ENCODE measurements at places on chromosomes 13 and 19.

DNA sequence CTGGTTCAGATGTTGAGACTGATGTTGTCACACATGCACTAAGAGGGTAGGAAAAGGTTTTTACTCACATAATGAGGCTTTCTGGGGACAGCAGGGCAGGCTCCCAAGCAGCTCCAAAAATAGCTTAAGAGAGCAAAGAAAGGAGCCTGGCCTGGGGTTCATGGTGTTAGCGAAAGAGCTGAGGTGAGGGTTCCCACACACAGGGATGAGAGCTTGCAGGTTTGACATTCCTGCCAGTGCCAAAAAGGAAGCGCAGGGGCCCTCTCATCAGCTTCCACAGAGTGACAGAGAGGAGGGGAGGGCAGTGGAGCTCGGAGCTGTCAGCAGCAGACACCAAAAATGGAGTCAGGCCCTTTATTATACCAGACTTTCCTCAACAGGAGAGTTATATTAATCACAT is 65.5 kb upstream of the FAM216B start:
- no peak for DNase-seq

- DNase-seq: no peak
Observed at GRCh38 chr19:30283556-30283955, 88.6 kb upstream of the ZNF536 start.

DNA sequence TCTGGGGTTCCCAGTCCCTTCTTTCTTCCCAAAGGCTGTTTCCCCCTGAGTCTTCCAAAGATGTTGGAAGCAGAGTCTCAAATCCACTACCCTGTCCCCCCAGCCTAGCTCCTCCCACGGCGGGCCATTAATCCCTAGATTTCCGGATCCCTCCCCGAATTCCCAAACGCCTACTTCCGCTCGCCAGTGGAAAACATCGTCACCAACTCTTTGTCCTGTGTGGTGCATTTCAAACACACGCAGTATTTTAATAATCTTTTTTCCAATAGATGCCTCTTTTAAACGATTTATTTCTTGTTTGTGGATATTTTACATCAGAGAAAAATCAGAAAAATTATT is 610 bp downstream of the ZNF791 start:
- DNase-seq: no peak

GRCh38 chr13:84237143-84237542 is 354.9 kb upstream of the SLITRK1 start:
- DNase-seq: no peak

GRCh38 chr13:100630555-100630954 is 42.0 kb upstream of the GGACT start:
- no peak for DNase-seq

GRCh38 chr13:110648848-110649421 is 33.6 kb downstream of the NAXD start:
- no peak for DNase-seq

GRCh38 chr13:112978561-112979405 is 9.8 kb downstream of the MCF2L start:
- DNase-seq: no peak

DNA sequence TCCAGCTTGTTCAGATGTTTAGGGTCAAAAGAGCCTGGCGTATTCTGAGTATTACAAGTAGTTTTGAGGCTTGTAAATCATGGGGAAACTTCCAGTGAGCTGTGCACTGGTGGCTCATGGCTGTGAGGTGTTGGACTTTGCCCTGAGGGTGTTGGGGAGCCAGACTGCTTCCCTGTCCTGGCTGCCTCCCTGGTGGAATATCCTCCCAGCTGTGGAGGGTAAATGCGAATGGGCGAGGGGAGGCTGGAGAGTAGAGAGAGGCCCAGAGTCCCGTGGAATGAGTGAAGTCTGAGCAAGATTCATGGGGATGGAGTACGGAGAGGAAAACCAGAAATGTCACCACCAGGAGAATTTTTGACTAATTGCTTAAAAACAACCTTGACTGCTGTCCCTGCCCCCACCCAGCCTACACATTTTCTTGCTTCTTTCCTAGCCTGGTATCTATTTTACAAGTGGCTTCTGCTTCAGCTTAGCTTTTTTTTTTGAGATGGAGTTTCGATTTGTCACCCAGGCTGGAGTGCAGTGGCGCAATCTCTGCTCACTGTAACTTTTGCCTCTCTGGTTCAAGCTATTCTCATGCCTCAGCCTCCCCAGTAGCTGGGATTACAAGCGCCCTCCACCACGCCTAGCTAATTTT is 3.7 kb downstream of the SNRPA start:
- peak; percentile 86 for DNase-seq

GRCh38 chr19:5417495-5418436 is 37.5 kb upstream of the ZNRF4 start:
- DNase-seq: no peak

DNA sequence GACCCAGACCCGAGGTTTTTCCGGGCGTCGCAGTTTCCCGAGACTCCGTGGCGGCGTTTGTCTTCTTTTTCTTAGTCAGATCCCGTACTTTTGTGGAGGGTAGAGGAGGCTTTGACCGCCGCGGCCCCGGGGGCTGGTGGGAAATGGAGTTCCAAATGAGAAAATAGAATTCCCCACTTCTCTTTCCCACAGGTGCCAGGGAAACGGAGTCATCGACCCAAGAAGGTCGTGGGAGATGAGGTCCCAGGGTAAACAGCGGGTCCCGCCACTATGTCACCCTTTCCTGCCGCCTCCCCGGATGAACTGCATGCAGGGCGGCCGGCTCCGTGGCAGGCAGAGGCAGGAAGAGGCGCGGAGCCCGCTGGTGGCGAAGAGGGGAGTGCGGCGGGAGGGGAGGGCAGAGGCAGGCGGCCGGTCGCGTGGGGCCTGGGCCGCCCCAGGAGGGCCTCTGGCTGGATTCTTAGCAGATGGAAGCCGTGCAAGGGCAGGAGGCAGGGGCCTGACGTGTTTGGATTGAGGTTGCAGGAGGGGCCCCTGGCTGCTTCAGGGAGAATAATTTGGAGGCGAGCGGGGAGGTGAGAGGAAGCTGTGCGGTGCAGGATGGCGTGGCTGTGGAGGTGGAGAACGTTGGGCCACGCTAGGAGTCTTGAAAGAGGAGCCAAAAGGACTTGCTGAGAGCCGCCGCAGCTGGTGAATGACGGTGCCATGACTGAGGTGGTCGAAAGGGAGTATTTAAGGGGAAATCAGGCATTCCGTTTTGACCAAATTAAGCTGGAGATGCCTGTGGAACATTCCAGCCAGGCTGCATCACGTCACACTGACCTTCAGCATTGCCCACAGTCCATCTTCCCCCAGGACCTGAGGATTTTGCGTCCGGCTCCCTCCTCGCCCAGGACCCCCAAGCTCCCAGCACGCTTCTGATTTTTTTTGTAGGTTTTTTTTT is 11.7 kb downstream of the CYTH2 start:
- peak; percentile 71 for DNase-seq

DNA sequence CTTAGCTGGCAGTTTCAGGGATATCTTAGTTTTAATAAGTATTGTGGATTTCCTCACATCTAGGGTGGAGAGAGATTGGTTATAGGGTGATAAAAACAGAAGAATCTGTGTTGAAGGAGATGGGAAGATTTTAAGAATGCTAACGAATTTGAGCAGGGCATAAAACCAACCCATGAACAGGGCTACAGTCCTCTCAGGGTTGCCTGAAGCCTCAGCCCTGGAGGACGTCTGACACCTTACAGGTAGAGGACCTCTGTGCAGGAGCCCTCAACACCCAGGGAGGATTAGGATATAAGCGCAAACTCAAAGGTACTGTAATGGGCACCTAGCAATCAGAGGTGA is 461 bp upstream of the WASF3 start:
- no peak for DNase-seq

All from stimulated activated CD4-positive, alpha-beta T cell treated with anti-CD3 and anti-CD28 coated beads, Interleukin-15, amount 100 ng/mL, for 24 hours (primary cell).